RPMI8226 (cell line): ENCODE measurements at places on chromosomes 2 and 18.

DNA sequence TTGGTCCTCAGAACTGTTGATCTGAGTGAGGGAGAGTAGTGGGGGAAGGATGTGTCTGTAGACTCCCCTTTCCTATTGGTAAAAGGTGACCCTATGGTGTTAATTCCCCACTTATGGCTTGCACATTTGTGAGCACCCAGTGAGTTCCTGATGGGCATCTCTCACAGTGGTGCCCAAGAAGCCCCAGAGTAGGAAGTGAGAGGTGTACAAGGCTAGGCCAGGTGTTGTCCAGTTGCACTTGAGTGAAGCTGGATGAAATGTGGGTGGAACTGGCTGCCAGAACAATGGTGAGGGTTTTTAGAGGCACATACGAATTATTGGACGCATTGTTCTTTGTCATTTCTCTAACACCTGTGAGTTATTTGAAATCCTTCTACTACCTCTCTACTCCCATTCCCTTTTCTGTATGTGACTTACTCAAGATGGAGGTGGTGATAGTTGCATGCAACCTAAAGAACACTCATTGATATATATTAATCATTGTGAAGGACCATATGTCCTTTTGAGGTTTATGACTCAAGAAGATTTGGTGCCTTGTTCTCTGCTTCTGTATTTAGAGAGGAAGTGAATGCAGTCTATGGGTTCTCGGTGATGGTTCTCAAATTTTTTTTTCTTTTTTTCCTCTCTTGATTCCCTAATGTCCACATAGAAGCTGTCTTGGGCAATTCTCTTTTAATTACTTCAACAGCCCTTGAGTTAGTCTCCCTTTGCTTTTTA lies 162.7 kb downstream of the FSHR start:
- DNase-seq, result no peak

- DNase-seq, result no peak
These were observed 194.3 kb downstream of the PLCL1 start for GRCh38 chr2:197998702-197999101.

DNA sequence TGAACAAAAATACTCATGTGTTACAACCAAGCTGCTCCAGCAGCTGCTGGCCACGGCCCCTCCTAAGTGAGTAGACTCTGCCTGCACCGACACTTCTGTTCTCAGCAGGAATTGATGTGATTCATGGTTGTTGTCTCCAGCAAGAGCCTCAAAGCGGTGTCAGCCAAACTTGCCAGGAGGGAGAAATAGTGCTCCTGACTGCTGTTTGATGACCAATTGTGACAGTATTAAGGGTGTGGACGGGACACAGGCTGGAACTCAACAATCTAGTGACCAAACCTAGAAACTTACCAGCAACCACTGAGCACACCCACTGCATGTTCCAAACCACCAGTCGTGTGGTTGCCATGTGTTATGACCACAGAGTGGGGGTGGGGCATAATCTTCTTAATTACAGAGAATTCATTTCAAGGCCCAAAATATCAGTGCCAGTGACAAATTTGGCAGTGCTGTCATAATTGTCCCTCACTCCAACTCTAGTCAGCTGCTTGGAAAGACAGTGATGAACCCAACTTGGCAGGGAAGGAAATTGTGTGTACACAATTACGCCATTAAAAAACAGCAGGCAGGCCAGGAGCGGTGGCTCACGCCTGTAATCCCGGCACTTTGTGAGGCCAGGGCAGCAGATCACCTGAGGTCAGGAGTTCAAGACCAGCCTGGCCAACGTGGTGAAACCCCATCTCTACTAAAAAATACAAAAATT lies 30.4 kb downstream of the FBLN7 start:
- DNase-seq, result no peak

- DNase-seq, result no peak
These were observed 90.4 kb upstream of the LYPD1 start for GRCh38 chr2:132760405-132760804.

GRCh38 chr2:191983591-191983990 lies 136.7 kb upstream of the CAVIN2 start:
- DNase-seq, result no peak

GRCh38 chr2:9889812-9890261 lies 46.6 kb downstream of the TAF1B start:
- peak; percentile 53 for DNase-seq

DNA sequence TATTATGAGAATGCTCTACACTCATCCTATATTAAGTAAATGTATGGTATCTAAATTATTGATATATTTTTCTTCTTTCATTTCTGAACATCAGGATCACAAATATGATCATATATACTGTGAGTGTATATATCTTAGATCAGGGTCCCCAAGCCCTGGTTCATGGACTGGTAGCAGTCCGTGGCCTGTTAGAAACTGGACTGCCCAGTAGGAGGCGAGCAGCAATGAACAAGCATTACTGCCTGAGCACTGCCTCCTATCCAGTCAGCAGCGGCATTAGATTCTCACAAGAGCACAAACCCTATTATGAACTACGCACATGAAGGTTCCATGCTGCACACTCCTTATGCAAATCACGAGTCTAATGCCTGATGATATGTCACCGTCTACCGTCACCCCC lies 1247.1 kb upstream of the NXPH2 start:
- peak; percentile 4 for DNase-seq

DNA sequence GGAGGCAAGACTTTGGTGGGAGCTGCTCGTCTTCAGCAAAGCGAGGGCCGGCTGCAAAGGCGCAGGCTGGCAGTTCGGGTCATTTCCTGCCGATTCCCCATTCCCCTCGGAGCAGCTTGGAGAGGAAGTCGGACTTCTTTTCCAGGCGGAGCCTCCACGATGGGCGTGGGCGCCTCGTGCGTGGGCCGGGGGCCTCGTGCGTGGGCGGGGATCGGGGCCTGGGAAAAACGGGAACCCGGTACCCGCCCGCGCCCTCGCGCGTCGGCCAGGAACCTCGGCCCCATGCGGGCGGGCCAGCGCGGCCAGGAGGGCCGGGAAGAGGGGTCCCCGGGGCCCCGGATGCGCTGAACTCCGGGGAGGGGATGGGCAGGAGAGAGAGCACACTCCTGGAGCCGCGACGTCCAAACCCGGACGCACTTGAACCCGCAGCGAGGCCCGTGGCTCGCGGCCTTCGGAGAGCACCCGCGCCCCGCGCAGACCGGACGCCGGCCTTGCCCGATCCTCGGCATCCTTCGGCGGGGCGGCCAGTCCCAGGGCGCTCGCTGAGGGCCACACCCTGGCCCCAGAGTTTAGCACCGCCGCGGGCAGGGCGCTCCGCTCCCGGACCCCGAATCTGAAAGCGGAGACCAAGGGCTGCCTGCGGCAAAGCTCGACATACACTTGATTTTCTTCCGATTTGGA lies 368.4 kb downstream of the MTX2 start:
- no peak for DNase-seq

DNA sequence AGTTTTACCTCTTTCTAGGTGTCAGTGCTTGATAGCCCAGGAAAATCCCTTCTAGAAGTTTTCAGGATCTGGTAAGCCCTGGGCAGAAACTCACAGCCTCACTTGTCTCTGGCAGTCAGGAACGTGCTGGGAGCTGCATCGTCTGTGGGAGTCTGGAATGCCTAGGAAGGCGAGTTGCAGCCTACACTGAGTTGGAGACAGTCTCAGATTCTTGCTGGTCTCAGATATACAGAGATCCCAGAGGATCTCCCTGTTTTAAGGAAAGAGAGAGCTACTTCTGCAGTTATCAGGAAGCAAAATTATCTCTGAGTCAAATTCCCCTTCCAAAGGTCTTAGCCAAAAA lies 104.4 kb upstream of the CDC42EP3 start:
- DNase-seq, result no peak

- DNase-seq, result no peak
These were observed 661.1 kb downstream of the BCL11A start for GRCh38 chr2:59892398-59892797.

- DNase-seq, result no peak
These were observed 60.9 kb upstream of the IL1R2 start for GRCh38 chr2:101930847-101931246.

DNA sequence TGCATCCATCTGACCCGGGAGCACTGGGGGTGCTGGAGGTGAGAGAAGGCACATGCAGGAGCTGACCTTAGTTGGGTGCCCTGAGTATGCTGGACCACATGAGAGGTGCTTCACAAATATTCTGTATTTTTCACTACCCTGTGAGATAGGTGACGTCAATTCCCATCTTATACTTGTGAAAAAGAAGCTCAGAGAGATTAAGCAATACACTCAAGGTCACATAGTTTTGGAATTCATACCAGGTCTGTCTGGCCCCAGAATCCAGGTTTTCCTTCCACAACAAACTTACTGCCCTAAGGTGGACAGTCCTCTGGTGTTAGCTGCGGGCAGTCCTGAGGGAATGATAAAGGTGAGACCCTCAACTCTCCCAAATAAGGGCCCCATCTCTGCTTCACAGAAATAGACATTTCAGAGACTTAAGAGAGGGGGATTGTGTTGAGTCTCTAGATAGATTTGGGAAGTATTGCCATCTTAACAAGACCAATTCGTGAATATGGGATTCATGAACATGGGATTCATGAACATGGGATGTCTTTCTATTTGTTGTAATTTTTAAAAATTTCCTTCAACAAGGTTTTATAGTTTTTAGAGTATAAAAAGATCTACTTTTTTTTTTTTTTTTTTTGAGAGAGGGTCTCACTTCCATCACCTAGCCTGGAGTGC lies 64.0 kb upstream of the SMAD7 start:
- no peak for DNase-seq

DNA sequence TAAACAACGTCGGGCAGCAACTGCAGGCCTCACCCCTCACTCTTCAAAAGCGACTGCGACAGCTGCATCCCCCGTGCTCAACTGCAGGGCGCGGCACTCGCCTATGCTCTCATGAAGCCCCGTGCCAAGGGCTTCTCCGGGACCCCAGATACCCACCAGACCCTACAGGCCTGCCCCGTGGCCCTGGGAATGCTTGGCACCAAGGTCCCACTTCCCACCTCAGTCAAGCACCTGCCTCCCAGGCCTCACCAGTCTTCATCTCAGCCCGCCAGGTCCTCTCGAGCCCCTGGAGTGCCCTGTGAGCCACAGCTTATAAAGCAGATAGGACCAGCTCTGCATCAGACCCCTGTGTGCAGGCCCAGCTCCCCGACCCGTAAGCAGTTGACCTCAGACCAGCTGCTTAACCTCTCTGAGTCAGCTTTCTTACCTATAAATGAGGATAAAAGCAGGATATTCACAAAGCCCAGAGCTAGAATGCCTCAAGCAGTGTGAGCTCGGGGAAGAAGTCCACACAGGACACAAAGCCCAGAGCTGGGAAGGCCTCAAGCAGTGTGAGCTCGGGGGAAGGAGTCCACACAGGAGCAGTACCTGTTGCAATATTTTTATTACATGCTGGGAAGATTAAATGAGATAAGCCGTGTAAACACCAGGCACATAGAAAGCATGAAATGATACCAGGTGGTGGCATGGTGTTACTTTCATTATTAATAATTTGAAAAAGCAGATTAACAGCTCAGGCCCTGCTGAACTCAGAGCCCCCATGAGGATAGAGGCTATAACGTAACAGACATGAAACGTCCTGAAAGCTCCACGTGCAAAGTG lies 96.9 kb downstream of the HDAC4 start:
- no peak for DNase-seq

DNA sequence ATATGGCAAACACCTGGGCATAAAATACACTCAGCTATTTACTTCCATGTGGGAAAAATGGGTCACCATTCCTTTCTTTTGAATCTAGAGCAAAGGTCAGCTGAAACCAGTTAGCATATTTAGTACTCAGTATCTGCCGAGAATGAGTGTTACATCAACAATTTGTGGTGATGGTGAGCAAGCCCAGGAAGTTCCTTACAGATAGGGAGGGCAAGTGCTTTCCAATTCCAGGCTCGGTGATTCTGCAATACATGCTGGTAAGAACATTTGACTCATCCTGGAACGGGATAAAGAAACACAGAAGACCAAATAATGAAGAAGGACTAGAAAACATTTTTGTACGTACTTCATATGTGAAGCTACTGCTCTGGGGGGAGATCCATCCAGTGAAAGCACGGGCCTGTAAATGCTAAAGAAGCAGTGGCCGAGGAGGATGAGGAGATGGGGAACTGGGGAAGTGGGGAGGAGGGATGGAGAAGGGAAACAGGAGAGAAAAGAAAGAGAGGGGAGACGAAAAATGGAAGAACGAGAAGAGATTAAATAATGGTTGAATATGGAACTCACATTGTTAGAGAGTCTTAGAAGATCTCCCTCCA lies 251.9 kb downstream of the TTC32 start:
- no peak for DNase-seq

DNA sequence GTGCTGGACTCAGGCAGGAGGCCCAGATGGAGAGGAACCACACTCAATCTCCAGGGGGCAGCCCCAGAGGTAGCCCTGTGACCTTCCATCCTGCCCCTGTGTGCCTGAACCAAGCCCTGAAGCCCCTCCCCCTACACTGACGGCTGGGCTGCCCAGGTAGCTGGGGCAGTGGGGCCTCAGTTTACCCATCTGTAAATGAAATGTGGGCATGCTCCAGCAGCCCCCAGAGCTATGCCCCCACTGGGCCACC lies 15.8 kb downstream of the CROCC2 start:
- peak; percentile 1 for DNase-seq

- DNase-seq, result no peak
These were observed 64.6 kb upstream of the MYO3B start for GRCh38 chr2:170113168-170113894.

- no peak for DNase-seq
These were observed 194.9 kb upstream of the BOD1L2 start for GRCh38 chr18:56952026-56952425.

DNA sequence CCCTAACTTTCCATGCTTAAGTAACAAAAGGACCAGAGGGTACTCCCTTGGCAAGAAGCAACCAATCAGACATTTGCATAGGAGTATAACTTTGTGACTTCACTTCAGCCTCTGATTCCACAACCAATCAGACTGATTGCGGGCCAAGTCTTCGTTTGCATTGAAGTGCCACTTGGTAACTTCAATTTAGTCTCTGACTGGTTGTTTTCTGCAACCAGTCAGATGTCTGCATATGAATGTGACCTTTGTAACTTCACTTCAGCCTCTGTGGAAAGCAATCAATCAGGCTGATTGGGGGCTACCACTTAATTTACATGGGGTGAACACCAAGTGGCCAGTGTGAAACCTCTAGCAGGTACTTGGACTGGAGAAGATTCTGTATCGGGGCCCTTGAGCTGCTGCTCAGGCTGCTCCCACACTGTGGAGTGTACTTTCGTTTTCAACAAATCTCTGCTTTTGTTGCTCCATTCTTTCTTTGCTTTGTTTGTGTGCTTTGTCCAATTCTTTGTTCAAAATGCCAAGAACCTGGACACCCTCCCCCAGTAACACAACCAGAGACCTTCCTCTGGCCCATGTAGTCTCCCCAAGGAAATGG lies 241.5 kb downstream of the ACKR3 start:
- no peak for DNase-seq

DNA sequence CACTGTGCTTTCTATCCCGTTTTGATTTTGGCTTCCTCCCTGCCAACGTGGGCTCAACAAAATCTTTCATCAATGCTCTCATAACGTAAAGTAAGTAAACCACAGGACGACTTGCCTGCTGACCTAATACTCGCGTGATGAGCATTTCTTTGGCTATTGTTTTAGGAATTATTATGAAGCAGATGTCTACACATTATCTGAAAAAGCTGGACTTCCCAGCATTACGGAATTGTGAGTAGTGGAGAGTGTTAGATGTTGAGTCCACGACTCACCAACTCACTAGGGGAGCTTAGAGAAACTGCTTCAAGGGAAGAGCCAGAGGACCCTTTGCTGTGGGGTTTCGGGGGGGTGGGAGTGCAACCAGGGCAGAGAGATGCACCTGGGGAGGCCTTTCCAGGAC lies 21.9 kb downstream of the HJURP start:
- DNase-seq, result no peak

- DNase-seq, result no peak
These were observed 280.9 kb upstream of the TCF4 start for GRCh38 chr18:55868909-55869308.

GRCh38 chr2:193542762-193543161 lies 1348.0 kb upstream of the TMEFF2 start:
- DNase-seq, result peak; percentile 94

GRCh38 chr2:151237422-151238025 lies 24.1 kb downstream of the RBM43 start:
- no peak for DNase-seq
